ENCODE measurements at places on chromosomes 7 and 10.
A peak's percentile ranks its signal among the peaks of the same experiment; 100 is the strongest.

DNA sequence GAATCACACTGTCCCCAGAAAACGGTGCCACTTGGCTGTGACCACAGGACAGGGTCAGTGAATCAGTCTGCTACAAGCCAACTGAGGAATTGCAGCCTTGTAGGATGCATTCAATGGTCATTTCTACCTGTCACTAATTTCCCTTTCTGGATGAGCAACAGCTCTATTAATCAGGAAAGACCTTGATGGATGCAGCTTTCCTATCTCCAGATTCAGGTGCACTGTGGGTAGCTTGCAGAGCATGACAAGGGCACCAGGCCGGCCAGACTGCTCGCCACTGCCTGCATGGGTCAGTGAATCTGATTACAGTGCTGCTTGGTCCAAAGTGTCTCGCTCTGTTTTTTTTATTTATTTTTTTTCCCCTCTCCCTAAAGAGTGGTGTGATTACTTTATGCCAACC is 506.8 kb upstream of the AUTS2 start:
- no peak for DNase-seq

GRCh38 chr7:74290553-74290950 is 1.3 kb downstream of the CLIP2 start:
- DNase-seq, result no peak

DNA sequence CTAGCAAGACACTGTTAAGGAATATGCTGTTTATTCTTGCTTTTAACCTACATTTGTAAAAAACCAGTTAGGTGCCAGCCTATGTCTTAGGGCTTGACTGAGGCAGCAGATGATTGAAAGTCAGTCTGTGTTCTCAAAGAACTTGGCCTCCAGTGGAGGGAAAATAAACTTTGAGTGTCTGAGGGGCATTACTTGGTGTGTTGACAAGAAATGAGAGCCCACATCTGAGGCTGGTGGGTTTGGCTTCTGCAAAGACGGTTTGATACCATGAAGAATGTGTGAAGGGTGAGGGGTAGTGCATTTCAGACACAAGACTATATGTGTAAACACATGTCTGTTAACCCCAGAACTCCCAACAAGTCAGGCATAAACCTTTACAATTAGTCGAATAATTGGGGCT is 28.5 kb downstream of the CCSER2 start:
- no peak for DNase-seq

- DNase-seq, result peak; percentile 80
Observed at GRCh38 chr10:69092959-69093850, 5.3 kb downstream of the SRGN start.

GRCh38 chr7:74482629-74483401 is 29.1 kb downstream of the GTF2IRD1 start:
- DNase-seq, result no peak

GRCh38 chr7:134435161-134435920 is 23.6 kb downstream of the AKR1B1 start:
- no peak for DNase-seq

- no peak for DNase-seq
Observed at GRCh38 chr7:156445997-156446761, 194.4 kb upstream of the RNF32 start.

- no peak for DNase-seq
Observed at GRCh38 chr7:18278316-18278715, 217.2 kb upstream of the HDAC9 start.

GRCh38 chr7:84393786-84394185 is 199.2 kb upstream of the SEMA3A start:
- DNase-seq, result no peak

GRCh38 chr10:88281592-88282347 is 301.3 kb downstream of the RNLS start:
- DNase-seq, result no peak

GRCh38 chr7:90625562-90625961 is 29.4 kb downstream of the CDK14 start:
- no peak for DNase-seq

GRCh38 chr7:41313171-41313570 is 389.7 kb downstream of the INHBA start:
- no peak for DNase-seq

- no peak for DNase-seq
Observed at GRCh38 chr7:105760551-105761447, 115.6 kb downstream of the ATXN7L1 start.

- no peak for DNase-seq
Observed at GRCh38 chr10:71634531-71635164, 84.9 kb downstream of the C10orf105 start.

DNA sequence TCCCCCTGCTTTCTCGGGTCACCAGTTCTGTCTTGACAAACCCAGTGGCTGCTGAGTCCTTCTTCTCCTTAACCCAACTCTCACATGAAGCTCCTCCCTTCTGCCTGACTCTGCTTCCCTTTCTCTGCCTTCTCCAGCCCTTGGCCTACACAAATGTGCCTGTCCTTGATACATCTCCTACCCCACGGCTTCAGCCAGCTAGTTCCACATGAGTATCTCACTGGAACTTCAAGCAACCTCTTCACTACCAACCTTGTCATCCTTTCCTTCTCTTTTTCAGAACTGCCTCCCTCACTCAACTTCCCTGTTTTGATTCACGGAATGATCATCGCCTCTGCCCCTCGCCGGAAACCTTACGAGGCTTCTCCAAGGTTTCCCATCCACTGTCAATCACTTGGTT is 55.9 kb downstream of the PDIA4 start:
- no peak for DNase-seq

GRCh38 chr10:129956876-129957673 is 7.0 kb downstream of the EBF3 start:
- DNase-seq, result no peak

GRCh38 chr10:132158823-132159222 is 27.9 kb upstream of the DPYSL4 start:
- peak; percentile 39 for DNase-seq

- no peak for DNase-seq
Observed at GRCh38 chr10:14751921-14752320, 22.8 kb downstream of the FAM107B start.

DNA sequence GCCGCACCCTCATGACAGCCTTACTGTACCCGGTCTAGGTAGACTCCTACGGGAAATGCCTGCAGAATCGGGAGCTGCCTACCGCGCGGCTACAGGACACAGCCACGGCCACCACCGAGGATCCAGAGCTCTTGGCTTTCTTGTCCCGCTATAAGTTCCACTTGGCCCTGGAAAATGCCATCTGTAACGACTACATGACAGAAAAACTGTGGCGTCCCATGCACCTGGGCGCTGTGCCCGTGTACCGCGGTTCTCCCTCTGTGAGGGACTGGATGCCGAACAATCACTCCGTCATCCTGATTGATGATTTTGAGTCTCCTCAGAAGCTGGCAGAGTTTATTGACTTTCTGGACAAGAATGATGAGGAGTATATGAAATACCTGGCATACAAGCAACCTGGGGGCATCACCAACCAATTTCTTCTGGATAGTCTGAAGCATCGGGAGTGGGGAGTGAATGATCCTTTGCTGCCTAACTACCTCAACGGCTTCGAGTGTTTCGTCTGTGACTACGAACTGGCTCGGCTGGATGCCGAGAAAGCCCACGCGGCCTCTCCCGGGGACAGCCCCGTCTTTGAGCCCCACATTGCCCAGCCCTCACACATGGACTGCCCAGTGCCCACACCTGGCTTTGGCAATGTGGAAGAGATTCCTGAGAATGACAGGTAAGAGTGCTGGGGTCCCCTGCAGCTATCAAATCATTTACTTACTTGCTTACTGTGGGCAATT is 8.5 kb upstream of the CHCHD1 start:
- DNase-seq, result no peak

DNA sequence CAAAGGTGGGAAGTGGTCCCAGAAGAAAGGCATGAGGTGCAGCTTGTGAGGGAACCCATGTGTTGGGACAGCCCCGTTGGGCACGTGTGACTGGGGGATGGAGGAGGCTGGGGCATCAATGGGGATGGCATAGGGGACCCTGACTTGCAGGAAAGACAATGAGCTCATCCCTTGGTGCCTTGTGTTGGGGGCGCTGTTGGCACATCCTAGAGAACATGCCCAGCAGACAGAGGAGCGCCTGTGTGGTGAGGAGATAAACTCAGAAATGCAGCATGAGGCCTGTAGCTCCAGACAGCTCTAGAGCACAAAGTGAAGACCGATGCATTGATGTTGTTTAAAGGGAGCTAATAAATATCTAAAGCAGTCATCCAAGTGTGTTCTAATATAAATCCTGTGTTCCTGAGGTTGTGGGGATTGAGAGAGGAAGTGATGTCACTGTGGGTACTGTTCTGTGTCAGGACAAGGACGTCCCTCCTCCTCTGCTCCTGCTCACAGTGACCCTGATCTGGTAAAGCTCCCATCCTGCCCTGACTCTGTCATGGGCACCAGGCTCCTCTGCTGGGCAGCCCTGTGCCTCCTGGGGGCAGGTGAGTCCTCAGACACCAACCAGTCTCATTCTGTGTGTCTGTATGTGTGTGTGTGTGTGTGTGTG is 126.1 kb upstream of the PRSS58 start:
- DNase-seq, result peak; percentile 35

DNA sequence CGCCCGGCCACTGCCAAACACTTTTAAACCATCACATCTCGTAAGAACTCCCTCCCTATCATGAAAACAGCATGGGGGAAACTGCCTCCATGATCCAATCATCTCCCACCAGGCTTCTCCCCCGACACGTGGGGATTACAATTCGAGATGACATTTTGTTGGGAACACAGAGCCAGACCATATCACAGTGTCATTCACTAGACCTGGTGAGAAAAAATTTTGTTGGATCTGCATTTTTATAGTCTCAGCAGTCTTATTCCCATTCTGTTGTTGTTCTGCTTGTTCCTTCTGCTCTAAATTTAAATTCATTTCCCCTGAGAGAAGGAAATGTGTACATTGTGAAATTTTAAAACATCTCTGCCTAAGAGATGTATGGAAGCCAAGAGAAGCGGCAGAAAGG is 4.8 kb upstream of the MKLN1 start:
- no peak for DNase-seq

- DNase-seq, result no peak
Observed at GRCh38 chr10:110865809-110866482, 5.8 kb upstream of the PDCD4 start.

Measured in stimulated activated CD4-positive, alpha-beta T cell treated with anti-CD3 and anti-CD28 coated beads, Interleukin-1b, Interleukin-23, amount 100 ng/mL, for 48 hours (primary cell).